ENCODE measurements at places on chromosomes 1 and 21.

- no peak for DNase-seq
Measured at GRCh38 chr1:11525151-11525505, 46.2 kb downstream of the DISP3 start.

- no peak for DNase-seq
Measured at GRCh38 chr21:45838634-45839033, 142.9 kb upstream of the COL6A1 start.

- no peak for DNase-seq
Measured at GRCh38 chr1:223242382-223242955, 99.4 kb upstream of the TLR5 start.

- DNase-seq: no peak
Measured at GRCh38 chr1:175687622-175688415, 55.6 kb downstream of the TNR start.

- no peak for DNase-seq
Measured at GRCh38 chr1:234454926-234455325, 24.1 kb downstream of the TARBP1 start.

GRCh38 chr21:15195768-15196167 is 131.0 kb upstream of the NRIP1 start:
- no peak for DNase-seq

- no peak for DNase-seq
Measured at GRCh38 chr1:3889936-3890335, 10.1 kb downstream of the C1orf174 start.

- DNase-seq: peak; percentile 36
Measured at GRCh38 chr1:244272471-244273261, 179.0 kb downstream of the ADSS2 start.

- DNase-seq: no peak
Measured at GRCh38 chr21:27423038-27423437, 456.1 kb upstream of the ADAMTS5 start.

- no peak for DNase-seq
Measured at GRCh38 chr1:61244114-61244513, 161.8 kb downstream of the NFIA start.

GRCh38 chr1:202684716-202685115 is 25.5 kb downstream of the SYT2 start:
- DNase-seq: no peak

GRCh38 chr21:43691086-43691795 is 27.7 kb upstream of the PDXK start:
- no peak for DNase-seq

- no peak for DNase-seq
Measured at GRCh38 chr1:47555841-47556560, 118.2 kb downstream of the FOXD2 start.

- no peak for DNase-seq
Measured at GRCh38 chr1:233759665-233760064, 144.8 kb upstream of the SLC35F3 start.

- DNase-seq: no peak
Measured at GRCh38 chr1:169466259-169467230, 19.2 kb downstream of the SLC19A2 start.

DNA sequence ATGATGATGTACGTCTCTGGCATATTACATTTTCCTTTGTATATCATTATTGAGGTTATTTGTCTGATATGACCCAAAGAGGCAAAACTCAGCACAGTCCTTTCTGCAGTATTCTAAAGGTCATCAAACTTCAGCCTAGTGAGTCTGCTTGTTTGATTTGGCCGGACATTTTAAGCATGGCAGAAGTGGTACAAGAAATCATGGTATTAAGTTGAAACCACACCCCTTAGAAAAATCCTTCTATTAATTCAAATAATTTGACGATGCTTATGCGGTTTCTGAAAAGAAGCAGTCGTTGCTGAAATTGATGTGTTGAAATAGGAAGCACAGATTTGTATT is 5.1 kb downstream of the ETS2 start:
- no peak for DNase-seq

DNA sequence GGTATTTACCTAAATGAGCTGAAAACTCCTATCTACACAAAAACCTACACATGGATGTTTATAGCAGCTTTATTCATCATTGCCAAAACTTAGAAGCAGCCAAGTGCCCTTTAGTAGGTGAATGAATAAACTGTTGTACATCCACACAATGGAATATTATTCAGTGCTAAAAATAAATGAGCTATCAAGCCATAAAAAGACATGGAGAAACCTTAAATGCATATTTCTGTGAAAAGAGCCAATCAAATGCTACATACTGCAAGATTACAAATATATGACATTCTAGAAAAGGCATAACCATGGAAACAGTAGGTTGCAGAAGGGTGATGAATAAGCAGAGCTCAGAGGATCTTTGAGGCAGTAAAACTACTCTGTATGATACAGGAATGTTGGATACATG is 23.3 kb downstream of the ABCB10 start:
- DNase-seq: no peak

DNA sequence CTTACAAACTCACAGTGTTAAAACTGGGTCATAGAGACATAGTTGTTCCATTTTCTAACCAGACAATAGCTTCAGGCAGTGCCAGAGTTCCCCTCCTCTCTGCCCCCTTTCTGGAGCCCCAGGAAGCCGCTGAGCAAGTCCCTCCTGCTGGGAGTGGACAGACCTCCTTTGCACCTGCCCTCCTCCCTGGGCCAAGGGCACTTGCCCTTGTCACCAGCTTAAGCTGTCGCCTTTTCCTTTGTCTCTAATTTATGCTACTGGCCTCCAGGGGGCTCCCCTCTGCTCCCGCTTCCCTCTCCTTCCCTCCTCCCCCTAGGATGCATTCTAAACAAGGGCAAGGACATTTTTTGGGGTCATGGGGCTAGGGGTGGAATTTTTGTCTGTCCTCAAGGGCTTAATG is 182.4 kb downstream of the MIS18A start:
- DNase-seq: no peak

GRCh38 chr1:117275055-117275454 is 64.3 kb upstream of the VTCN1 start:
- DNase-seq: no peak

GRCh38 chr1:156766298-156767100 is 836 bp upstream of the PRCC start:
- DNase-seq: no peak

DNA sequence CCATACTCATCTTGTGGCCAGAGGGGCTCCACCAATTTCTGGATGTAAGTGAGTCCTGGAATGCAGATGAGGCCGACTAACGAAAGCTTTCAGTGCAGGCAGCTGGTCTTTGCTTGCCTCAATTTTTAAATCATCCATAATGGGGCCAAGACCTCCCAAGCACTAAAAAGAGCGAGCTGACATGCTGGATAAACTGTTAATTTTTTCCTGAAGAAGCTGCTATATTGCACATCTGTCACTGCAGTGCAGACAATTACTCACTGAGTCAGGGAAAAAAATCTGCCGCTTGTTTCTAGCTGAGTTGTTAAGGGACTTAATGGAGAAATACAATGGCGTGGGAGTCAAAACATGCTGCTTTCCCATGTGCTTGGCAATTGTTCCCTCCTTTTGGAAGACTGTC is 205.5 kb downstream of the GPATCH2 start:
- DNase-seq: no peak

- no peak for DNase-seq
Measured at GRCh38 chr1:58266242-58266641, 280.3 kb downstream of the OMA1 start.

GRCh38 chr1:54301497-54301896 is 101.5 kb downstream of the MRPL37 start:
- no peak for DNase-seq

GRCh38 chr1:201597551-201598230 is 58.8 kb downstream of the NAV1 start:
- no peak for DNase-seq

- DNase-seq: no peak
Measured at GRCh38 chr1:116674751-116675150, 7.2 kb upstream of the IGSF3 start.

DNA sequence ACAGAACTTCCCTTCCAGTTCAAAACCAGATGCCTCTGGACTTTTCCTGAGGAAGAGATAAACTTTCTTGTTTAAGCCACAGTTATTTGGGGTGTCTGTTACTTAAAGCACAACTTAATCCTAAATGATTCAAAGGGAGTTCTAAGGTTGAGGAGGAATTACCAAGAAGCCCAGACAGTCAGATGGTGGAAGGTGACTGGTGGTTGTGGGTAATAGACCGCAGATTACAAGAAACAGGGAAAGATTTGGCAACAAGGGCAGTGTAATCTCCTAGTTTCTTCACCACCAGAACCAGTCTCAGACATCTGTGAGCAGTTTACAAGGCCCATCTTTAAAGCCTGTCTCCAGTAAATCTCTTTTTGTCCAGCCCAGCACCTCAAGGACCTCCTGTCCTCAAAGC is 130.1 kb upstream of the CTTNBP2NL start:
- DNase-seq: no peak

- no peak for DNase-seq
Measured at GRCh38 chr1:18183533-18183932, 75.9 kb downstream of the IGSF21 start.

DNA sequence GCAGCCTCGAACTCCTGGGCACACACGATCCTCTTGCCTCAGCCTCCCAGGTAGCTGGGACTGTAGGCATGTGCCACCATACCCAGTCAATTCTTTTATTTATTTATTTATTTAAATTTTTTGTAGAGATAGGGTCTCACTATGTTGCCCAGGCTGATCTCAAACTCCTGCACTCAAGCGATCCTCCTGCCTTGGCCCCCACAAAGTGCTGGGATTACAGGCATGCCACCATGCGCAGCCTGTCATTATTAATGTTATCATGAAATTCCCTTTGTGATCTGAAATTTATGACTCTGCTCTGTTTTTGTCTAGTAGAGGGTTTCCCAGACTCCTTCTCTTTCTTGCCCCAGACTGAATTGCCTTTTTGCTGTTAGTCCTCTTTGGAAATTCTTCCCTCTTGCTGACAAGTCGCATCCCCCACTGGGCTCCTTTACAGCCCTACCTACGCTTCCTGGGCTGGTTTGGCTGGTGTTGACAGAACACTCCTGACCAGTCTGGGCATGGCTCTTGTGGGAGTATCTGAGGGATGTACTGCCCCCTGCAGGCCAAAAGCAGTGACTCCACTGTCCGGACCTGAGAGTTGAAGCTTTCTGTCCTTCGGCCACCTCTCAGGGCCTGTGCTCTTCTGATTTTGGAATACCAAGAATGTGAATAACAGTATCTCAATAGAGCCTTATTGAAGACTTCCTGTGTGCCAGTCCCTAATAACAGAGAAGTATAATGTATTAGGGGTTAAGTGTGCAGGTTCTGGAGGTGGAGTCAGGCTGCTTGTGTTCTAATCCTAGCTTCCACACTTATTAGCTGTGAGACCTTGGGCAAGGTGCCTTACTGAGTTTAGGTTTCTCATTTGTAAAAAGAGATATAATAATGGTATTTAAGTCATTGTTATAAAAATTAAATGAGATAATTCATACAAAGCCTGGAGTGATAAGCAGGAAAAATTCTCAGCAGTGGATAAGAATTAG is 28.2 kb downstream of the TCEANC2 start:
- DNase-seq: peak; percentile 38

GRCh38 chr1:183945428-183946319 is 91.9 kb downstream of the COLGALT2 start:
- DNase-seq: no peak

DNA sequence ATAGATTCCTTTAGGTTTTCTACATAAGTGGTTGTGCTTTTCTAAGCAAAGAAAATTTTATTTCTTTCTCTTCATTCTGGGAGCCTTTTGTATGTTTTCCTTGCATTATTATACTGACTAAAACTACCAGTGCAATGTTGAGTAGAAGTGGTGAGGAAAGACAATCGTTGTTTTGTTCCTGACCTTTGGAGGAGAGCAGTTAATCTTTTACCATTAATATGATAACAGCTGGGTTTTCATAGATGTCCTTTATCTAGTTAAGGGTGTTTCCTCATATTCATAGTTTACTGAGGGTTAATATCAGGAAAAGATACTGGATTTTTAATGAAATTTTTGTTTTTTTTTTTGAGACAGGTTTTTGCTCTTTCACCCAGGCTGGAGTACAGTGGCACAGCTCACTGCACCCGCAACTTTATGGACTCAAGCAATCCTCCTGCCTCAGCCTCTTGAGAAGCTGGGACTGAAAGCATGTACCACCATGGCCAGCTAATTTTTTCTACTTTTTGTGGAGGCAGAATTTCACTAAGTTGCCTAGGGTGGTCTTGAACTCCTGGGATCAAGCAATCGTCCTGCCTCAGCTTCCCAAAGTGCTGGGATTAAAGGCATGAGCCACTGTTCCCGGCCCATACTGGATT is 9.0 kb upstream of the KCTD3 start:
- no peak for DNase-seq

DNA sequence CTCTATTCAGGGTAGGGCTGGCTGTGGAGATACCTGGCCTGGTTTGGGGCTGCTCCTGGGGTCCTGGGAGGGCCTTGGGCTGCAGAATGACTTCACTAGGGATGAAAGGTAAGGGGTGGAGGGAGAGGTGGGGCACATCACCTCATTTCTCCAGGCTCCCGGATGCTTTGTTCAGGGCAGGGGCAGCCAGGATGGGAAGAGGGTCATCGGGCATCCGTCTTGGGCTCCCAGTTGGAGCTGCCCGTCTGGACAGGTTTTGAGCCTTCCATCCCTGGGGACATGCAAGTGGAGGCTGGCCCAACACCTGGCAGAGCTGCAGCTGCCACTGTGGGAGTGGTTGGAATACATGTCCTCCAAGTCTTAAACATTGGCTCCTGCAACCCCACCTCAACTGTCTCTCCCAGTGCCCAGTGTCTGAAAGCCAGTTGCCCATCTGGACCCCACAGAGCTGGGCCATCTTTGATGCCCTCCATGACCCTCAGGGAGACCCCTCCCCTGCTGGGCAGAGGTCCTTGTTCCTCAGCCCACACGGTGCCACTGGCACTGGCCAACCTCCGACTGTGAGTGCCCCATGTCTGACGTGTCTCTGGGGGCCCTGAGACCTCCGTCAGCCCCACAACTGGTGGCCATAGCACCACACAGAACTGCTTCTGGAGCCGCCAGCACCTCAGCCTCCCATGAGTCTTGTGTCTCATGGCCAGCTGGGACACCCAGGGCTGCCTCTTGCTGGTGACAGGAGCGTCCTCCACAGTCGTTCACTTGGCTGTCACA is 52.8 kb downstream of the TRIM11 start:
- no peak for DNase-seq

- DNase-seq: no peak
Measured at GRCh38 chr1:236753516-236753915, 41.6 kb upstream of the MTR start.

DNA sequence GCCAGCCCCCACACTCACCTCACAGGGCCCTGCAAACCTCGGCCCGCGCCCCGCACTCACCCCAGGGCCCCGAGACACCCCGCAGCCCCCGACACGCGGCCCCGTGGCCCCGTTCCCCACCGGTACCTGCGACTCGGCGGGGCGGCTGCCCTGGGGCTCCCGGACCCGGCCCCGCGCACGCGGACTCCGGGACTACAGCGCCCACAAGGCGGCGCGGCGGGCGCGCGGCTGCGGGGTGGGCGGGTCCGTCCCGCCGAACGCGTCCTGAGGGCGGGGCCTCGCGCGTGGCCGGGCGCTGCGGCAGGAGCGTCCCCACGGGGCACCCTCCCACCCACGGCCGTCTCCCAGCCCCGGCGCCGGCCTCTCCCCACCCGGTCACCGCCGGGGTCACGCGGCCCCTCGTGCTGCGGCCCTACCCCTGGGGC is at the start of gene SLC19A1:
TSS of gene SLC19A1 (minus strand) at position 199 of the 425 bp plus-strand sequence. CDS start 4,481 bp downstream, outside the sequence.
- DNase-seq: peak; percentile 69
